Stimulated activated CD8-positive, alpha-beta memory T cell treated with anti-CD3 and anti-CD28 coated beads, Interleukin-15, amount 100 ng/mL, for 24 hours (primary cell): ENCODE measurements at places on chromosomes 6 and 20.

- no peak for DNase-seq
These were observed 35.9 kb downstream of the MAS1 start for GRCh38 chr6:159926542-159927203.

- no peak for DNase-seq
These were observed 63.6 kb upstream of the KIF25 start for GRCh38 chr6:167933847-167934246.

DNA sequence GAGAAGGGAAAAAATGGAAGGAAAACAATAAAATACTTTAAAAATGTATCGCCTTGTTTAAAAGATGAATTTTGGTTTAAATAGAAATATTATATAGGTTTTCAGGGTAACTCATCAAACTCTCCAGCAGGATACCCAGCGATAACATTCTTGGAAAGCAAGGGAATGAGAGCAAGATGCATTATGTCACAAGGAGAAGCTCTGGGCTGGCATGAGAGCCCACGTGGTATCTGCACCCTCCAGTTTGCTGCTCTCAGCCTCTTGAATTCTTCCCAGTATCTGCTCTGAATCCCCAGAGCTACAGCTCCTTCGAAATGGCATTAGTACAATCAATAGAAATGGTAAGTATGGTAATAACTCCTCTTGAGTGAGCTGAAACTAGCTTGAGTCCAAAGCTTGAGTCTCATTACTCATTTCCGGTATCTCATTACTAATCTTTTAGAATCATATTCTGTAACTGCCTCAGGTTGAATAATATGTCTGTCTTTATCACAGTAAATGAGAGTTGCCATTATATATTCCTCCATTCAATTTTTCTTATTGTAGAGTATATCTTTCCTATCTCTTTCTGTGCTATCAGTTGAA is 4.9 kb upstream of the TMEM242 start:
- DNase-seq, result no peak

- no peak for DNase-seq
These were observed 17.9 kb upstream of the SNHG17 start for GRCh38 chr20:38452880-38453624.

- DNase-seq, result no peak
These were observed 560 bp downstream of the YTHDF1 start for GRCh38 chr20:63215101-63216040.

- no peak for DNase-seq
These were observed 253.0 kb upstream of the SOX4 start for GRCh38 chr6:21340573-21340972.

- no peak for DNase-seq
These were observed 63.1 kb downstream of the CDS2 start for GRCh38 chr20:5189917-5190316.

GRCh38 chr6:162962093-162962492 is 234.3 kb downstream of the PACRG start:
- no peak for DNase-seq

GRCh38 chr6:835476-836160 is 142.7 kb upstream of the EXOC2 start:
- no peak for DNase-seq

GRCh38 chr6:129662980-129663431 is 47.0 kb downstream of the ARHGAP18 start:
- no peak for DNase-seq

- no peak for DNase-seq
These were observed 88.9 kb downstream of the TFAP2B start for GRCh38 chr6:50907565-50907964.

- no peak for DNase-seq
These were observed 10.3 kb downstream of the SLC22A3 start for GRCh38 chr6:160358225-160359119.

DNA sequence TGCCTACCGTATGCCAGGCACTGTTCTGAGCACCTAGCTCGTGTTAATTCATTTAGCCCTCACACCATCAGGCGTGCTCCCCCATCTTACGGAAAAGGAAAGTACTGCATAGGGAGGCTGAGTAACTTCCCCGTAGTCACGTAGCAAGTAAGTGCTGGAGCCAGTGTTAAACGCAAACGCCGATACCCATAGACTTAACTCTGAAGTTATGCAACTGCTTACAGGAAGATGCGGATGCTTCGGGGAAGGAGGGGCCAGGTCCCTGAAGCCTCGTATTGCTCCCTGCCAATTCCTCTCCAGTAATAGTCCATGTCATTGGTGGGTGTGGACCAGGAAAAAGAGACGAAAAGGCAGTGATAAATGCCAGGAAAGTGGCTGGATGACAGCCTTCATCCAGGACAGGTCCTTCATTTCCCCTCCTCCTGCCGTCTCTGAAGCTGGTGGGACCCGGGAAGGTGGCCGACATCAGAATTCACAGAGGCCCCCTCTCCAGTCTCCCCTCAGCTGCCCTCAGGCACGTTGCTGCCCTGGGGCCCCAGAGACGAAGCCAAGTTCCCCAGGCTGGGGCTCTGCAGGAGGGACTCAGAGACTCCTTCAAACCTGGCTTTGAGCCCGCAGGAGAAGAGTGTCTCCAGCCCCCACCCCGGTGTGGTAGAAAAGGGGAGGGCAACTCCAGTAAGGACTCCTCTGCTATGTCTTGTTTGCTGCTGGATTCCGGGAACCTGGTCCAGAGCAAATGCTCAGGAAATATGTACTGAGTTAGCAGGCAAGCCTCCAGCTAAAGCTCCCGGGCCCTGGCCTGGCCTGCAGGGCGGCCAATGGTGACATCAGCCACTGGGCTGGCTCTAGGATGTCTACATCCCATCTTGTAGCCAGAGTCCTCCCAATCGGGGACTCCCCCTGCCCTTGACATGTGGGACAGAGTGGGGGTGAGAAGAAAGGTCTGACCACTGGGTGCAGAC is 37.8 kb downstream of the RAB44 start:
- no peak for DNase-seq

GRCh38 chr6:75130784-75131183 is 75.1 kb downstream of the COL12A1 start:
- no peak for DNase-seq

- DNase-seq, result peak; percentile 24
These were observed at the start of gene SERAC1 for GRCh38 chr6:158168040-158168289. TSS of gene SERAC1 (minus strand) at chr6:158168262. CDS start at chr6:158158363, 9,899 bp downstream.

- DNase-seq, result no peak
These were observed 7.4 kb upstream of the CD24 start for GRCh38 chr6:106981926-106982325.

GRCh38 chr6:128365520-128366160 is 154.8 kb downstream of the PTPRK start:
- DNase-seq, result no peak

- DNase-seq, result no peak
These were observed 123.7 kb downstream of the RCAN2 start for GRCh38 chr6:46367354-46368168.

- DNase-seq, result peak; percentile 29
These were observed at the start of gene SLC23A2 for GRCh38 chr20:5001174-5002076. TSS of gene SLC23A2 (minus strand) at chr20:5001510. CDS start at chr20:4932562, 68,948 bp downstream.

DNA sequence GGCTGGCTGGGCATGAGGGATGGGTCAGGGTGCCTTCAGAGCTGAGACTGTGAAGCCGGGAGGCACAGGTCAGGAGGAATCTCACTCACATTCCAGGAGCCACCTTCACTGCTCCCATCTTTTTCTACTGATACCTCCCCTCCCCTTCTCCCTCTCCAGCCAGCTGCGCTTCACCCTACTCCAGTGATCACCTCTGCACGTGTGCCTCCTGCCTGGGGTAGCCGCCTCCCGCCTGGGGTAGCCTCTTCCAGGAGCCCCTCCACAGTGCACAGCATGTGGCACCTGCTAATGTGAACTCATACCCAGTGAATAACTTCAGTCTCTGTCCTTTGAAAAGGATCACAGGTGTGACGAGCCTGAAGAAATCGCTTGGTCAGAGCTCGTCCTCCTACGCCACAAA is 232.6 kb downstream of the TMEM242 start:
- no peak for DNase-seq

DNA sequence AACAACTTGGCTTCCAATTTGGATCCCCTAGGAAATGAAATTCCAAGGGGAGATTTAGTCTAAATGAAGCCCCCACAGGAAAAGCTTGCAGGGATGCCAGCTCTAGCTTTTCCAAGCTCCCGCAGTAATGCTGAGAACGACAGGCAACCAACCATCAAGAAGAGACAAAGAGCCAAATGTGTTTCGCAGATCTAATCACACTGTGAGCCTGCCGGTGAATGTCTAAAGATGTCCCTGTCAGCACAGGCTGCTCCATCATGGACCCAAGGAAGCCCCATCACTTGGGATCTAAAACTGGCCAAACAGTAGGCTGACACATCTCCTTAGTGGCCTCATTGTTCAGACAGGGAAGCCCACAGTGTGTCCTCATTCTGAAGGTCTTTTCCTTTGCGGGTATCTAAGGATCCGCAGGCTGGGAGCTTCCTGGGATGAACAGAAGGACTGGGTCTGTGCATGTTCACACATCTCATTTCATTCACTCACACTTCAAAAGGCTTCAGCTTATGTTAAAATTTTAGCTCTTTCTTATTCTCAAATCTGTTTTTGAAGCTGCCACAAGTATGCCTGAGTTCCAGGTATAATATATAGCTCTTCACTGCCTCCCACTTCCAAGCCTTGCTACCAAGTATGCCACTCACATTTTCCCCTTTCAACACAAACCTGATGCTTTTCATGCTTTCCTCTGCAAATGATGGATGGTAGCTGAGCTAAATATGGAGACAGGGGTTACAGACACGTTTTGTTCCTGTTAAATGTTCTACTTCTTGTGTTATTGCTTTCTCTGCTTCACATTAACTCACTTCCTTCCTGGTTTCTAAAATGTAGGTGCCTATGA is 229.8 kb downstream of the HIVEP2 start:
- DNase-seq, result no peak

- DNase-seq, result no peak
These were observed 18.4 kb upstream of the SNX9 start for GRCh38 chr6:157804448-157805327.

- no peak for DNase-seq
These were observed 50.0 kb downstream of the GJA10 start for GRCh38 chr6:89944181-89944755.

GRCh38 chr6:32845384-32845884 is 1.6 kb upstream of the PSMB8 start:
- no peak for DNase-seq

DNA sequence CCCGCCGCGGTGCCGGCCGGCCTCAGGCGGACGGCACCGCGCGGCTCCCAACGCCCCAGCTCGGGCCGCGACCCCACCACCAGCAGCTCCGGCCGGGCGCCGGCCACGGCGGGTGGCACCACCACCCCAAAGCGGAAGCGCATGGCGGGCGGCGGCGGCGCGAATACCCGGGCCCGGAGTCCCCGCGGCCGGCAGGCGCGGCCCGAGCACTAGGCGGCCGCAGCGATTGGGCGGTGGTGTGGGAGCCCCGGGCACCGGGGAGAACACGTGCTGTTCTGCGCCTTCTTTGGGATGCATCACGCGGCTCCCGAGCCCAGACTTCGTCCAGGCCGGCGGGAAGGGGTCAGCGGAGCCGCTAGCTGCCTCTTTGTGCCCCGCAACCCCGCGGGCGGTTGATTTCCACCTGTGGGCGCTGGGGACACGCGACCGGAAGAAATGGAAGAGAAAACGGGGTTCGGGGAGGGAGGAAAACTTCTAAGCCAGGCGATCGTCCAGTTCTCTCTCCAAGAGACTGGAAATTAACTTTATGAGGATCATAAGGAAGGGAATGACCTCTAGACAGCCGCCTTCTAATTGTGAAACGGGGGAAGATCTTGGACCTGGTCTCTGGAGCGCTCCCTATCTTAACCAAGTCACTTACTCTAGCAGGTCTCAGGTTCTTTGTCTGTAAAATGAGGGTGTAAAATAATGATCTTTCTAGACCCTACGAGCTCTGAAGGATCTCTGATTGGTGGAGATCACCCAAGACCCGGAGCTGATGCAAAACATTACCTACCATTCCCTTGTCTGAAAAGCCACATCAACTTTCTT is at the start of gene EPM2A:
TSS of gene EPM2A (minus strand) at position 165 of the 810 bp plus-strand sequence. CDS start at position 143, 22 bp downstream.
- DNase-seq, result peak; percentile 35

DNA sequence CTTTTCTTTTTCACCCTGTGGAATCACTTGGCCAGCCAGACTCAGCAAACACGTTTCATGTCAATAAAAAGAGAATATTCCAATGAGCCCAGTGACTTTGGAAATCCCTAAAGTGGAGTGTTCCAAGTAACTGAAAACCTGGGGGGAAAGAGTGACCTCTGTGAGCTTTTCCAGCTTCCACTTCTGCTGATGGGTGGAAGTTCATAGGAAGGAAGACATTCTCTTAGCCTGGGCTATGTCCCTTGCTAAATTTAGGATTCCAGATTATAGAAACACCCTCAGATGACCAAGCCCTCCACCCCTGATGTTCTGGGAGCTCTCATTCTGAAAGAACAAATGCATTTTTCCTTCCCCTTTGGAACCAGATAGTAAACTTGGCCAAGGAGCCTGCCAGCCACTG is 44.8 kb upstream of the EDN1 start:
- DNase-seq, result no peak

GRCh38 chr20:62352402-62353288 is 14.5 kb downstream of the LAMA5 start:
- DNase-seq, result no peak

DNA sequence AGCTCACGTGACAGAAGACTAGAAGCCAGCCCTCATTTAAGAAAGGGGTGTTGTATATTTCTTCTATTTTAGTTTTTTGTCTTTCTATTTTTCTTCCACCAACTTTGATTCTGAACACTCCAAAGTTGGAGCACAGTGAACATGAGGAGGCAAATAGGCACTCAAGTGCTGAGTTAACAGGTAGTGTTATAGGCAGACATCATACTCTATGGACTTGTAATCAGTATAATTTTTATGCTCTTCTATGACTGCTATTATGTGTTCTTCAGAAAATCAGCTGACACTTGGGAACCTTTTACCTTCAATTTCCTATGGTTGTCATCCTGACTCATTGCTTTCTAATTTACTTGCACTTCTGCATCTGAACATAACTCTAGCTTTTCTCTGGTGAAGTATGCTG is 396.3 kb upstream of the EYS start:
- no peak for DNase-seq

- no peak for DNase-seq
These were observed 3.9 kb downstream of the RWDD1 start for GRCh38 chr6:116575227-116575626.

DNA sequence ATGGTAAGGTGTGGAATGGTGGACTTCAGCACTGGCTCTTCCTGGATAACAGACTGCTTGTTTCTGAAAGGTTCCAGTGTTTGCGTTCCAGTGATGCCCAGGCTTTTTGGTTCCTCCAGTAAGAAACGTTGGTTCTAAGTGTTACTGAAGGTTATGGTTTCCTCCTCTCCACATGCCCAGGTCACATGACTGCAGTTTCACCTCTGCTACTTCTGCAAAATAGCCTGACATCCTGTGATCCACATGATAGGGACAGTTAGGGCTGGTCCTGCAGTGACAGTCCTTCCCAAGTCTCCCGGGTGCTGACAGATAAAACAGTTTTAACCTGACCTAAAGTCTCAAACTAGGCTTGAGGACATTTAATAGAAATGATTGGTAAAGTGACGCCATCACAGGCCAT is 132.2 kb upstream of the CST7 start:
- no peak for DNase-seq

DNA sequence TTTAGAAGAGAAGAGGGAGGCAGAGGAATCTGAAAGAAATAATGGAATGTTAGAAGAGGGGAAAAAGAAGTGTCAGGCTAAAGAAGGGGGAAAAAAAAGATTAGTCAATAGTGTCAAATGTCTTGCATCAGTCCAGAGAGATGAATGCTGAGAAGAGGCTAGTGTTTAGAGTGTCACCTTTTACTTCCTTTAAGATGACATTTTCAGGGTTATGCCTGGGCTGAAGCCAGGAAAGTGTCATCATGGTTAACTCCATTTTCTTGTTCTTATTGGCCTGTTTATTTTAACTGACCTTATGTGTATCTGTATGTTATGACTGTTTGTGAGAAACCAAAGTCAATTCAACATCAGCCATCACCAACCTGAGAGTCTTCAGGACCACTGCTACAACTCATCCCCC is 15.0 kb upstream of the BCKDHB start:
- no peak for DNase-seq

- DNase-seq, result no peak
These were observed 39.4 kb downstream of the ZBTB46 start for GRCh38 chr20:63791497-63792156.
